ENCODE measurements at places on chromosomes 4 and X. TPM values are rescaled to one million over a fixed set of nuclear protein-coding genes. Genes with fewer than 3 reads are reported as not detected.

Gene WNK3
- total RNA-seq: not detected

Gene TLR7
- total RNA-seq: 0.63 TPM

Gene EPGN
- not detected for total RNA-seq

Gene FIP1L1
- 62.5 TPM for total RNA-seq

Gene ZAR1
- total RNA-seq: not detected

Gene VCX3A
- not detected for total RNA-seq

Gene LANCL3
- total RNA-seq: not detected

Gene PDCL2
- total RNA-seq: not detected

Gene UGT2B15
- 0.32 TPM for total RNA-seq

Gene SPANXB1
- total RNA-seq: not detected

Gene USP17L12
- not detected for total RNA-seq

Gene DTHD1
- total RNA-seq: not detected

Gene IL13RA1
- 33.4 TPM for total RNA-seq

Gene NXF3
- not detected for total RNA-seq

Gene TCP11X1
- not detected for total RNA-seq

Gene SATL1
- 0.19 TPM for total RNA-seq

Gene TNIP2
- total RNA-seq: 35.8 TPM

Gene CASP3
- 34.1 TPM for total RNA-seq

All from Caco-2 (cell line).